Cerebellum (tissue), 4 donors: ENCODE measurements at places on chromosomes 2 and 18. TPM values are rescaled to one million over a fixed set of nuclear protein-coding genes. Genes with fewer than 3 reads are reported as not detected.

DNA sequence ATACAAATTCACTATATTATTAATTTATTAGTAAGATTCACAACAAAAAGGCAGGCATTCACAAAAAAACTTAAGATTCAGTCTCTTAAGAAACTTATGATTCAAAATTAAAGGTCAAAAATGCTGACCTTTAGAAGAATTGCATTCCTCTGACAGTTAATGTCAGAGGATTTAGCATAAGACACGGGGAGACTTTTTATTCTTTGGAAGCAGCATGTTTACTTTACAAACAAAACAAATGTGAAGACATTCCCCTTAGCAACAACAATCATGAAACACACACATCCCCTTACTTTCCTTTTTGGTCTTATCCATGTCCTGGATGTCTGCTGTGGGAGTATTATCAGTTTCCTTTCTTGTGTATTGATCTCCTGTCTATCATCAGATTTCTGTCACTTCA is 117.1 kb downstream of the RAD51AP2 start:
- DNase-seq, result no peak

DNA sequence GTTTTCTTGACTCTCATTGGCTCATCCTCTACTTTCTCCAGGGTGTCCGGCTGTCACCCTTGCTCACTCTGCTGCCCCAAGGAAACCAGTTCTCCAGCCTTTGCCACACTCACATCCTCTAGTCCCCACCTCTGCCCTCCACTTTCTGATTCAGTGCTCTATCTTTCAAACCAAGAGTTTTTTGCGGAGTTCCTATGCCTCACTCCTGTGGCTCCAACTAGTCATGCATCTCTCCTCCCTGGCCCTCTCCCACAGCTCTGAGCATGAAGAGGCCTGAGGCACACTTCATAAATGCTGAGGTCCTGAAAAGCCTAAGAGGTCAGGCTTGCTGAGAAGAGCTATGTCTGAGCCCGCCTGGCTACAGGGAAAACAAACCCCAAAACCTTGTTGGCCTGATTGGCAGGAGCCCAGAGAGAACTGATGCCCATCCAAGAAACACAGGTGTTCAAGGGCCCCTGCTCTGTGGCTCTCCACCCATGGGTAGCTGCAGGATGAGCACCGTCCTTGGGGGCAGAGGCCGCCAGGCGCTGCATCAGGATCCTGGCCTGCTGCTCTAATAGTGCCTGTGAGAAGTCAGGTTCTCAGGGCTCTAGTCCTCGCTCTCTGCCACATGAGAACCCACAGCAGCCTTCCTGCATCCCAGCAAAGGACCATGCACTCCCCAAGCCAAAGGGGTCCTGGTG is 42.1 kb downstream of the HS1BP3 start:
- DNase-seq, result no peak

GRCh38 chr2:224041554-224041953 is 2.5 kb upstream of the SERPINE2 start:
- no peak for DNase-seq

GRCh38 chr2:231718799-231719198 is 10.5 kb downstream of the PTMA start:
- DNase-seq, result no peak

GRCh38 chr2:41764131-41764530 is 283.7 kb upstream of the PKDCC start:
- DNase-seq, result no peak

DNA sequence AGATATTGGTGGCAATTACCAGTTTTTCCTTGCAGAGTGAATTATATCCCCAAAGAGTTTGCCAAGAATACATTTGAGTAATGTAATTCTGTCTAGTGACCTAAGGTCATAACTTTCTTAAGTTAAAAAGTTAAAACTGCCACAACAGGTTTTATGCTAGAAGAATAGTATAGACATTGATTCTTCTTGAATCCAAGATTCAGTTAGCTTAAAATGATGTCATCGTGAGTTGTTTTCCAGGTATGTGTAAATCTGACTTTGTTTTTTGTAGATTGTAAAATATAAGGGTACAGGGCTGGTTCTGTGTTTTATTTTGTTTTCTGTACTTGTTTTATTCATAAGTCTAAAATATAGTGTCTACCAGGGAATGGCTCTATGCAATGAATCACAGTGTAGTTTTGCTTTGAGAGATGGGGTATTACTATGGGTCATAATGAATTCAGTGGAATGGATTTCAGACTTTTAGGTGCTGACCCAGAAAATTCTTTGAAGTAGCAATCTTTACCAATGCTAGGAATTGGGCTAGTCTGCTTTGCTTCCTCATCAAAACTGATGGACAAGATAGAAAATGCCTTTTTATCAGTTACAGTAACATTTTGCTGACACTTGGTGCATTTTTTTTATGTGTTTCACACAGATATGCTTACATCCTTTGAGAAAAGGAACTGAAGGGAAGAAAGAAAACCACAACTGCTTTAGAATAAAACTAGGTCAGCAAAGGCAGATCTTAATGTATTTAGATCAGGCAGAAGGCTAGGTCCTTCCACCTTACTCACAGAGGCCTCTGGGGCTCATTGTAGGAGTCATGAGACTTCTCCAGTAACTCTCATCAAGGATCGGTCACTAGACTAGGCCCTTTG is 20.8 kb upstream of the MGAT5 start:
- DNase-seq, result no peak

- peak; percentile 17 for DNase-seq
Observed at GRCh38 chr2:169528271-169528701, 18.8 kb downstream of the KLHL41 start.

- DNase-seq, result no peak
Observed at GRCh38 chr18:58902961-58903360, 38.3 kb downstream of the ZNF532 start.

GRCh38 chr18:63956755-63957154 is 7.7 kb downstream of the HMSD start:
- DNase-seq, result no peak

- DNase-seq, result no peak
Observed at GRCh38 chr2:219251656-219252055, 1.4 kb upstream of the TUBA4B start.

- peak; percentile 18 for DNase-seq
Observed at GRCh38 chr2:54336136-54336976, 80.3 kb upstream of the TSPYL6 start.

DNA sequence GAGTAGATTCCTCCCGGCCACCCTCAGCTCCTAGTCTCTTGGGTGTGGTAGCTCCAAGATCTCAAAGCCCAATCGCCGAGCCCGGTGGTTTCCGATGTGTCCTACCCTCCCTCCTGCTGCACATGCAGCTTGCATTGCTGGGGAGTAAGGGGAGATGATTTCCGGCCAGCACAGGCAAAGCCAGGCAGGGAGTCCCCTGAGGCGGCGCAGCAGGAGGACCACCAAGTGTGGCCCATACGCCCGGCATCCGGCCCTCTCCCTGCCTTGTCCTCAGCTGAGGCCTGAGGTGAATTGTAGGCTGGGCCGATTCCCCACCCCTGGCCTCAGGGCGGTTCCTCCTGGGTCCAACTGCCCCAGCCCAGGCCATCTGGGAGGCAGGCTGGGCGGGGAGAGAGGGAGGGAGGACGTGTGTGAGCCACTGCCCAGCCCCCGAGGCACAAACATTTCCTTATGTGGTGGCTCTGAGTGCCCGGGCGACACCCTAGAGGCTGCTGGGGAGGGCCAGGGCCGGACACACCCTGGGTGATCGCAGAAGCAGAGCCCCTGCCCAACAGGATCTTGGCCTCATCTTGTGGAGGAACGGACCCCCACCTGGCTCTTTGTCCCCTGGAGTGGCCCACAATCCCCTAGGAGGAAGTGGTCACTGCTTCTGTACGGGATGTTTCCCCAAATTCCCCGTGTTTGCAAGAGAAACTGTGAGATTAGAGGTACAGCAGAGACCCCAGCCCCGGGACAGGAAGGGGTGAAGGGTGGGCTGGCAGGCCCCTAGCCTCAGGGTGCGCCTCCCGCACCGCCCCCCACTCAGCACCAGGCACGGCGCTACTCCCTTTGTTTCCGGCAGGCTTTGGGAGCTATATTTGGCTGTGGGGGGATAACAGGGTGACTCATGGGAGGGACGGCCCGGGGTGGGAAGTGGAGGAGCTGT is 41.9 kb upstream of the PTMA start:
- DNase-seq, result peak; percentile 43

GRCh38 chr2:15615301-15615920 is 23.7 kb downstream of the DDX1 start:
- peak; percentile 79 for DNase-seq

DNA sequence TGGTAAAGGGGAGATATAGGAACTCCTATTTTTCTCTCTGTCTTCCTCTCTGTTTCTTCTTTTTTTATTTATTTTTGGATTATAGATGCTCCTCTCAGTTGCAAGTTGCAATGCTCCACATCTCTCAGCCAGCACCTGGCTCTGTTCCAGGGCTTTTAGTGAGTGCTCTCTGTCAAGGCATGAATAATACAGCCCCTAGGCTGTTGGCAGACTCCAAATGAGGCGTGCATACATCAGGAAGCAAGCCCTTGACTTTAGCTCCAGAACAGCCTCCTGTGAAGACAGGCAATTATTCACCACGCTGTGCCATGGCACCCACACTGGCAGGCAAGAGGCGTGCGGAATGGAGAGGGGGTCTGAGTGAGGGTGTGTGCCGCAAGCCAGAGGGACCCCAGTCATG is 228.1 kb upstream of the PXDN start:
- DNase-seq, result peak; percentile 56

GRCh38 chr2:54768772-54769428 is 45.4 kb downstream of the EML6 start:
- DNase-seq, result no peak

- DNase-seq, result no peak
Observed at GRCh38 chr2:176117162-176117822, 714 bp downstream of the HOXD10 start.

DNA sequence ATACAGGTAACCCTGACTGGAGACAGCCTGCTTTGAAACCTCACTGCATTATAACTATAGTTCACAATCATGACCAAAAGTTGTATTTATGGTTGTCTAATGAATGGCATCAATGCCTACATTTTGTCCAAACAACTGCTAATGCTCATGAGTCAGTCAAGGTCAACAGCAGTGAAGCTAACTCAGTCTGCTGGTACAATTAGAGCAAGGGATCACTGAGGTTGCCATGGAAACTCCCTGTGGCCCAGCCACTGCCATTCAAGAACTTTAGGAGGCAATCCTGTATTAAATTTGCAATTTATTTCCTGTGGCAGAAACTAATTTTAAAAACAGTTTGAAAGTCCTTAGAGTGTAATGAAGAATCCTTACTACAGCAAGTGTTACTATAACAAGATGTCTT is 185.1 kb upstream of the SMAD7 start:
- no peak for DNase-seq

DNA sequence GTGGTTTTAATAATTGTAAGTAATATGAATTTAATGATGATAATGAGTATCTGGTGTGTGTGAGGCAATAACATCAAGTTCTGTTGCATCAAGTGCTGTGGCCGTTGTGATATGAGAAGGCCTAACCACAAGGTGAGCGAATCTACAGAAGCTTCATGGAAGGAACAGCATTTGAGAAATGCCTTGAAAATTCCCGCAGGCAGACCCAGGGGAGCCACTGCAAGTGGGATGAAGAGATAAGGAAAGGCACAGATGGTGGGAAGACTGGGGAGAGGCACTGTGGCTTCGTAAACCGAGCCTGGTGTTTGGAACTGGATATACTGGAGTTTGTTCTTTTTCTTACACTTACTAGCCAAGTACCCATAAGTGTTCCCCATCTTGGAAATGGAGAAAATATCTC is 357.5 kb downstream of the PTPRM start:
- no peak for DNase-seq

DNA sequence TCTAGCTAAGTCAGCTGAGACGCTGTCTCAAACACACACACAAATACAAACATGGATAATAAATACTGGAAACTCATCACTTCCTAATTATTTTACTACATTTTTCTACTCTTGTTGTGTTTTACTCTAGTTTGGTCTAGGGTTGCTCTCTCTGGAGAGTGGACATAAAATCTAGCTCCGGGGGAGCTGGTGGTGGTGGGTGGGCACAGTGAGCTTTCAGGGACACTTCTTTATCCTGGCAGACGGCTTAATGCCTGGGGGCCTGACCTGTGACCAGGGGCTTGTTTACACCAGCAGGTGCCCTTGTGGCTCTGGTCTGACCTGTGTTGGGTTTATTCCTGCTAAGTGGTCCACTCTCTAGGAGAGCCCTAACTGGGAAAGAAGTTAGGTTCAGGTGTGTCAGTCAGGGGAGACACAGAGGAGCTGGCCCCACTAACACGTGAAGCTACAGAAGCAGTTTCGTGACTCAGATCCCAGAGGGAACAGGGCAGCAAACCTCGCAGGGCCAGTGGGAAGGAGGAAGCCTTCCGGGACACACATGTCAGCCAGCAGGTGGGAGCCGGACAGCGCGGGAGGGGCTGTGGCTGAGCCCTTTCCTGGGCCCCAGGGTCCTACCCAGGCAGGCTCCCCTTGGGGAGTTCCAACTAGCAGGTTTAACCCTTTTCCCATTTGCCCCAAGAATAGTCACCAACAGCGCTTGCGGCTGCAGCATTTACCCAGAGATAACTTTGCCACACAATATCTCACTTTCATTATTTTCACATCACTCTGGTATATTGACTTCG is 22.5 kb upstream of the BOK start:
- DNase-seq, result no peak

GRCh38 chr18:22900558-22901238 is 32.4 kb upstream of the RBBP8 start:
- DNase-seq, result no peak

DNA sequence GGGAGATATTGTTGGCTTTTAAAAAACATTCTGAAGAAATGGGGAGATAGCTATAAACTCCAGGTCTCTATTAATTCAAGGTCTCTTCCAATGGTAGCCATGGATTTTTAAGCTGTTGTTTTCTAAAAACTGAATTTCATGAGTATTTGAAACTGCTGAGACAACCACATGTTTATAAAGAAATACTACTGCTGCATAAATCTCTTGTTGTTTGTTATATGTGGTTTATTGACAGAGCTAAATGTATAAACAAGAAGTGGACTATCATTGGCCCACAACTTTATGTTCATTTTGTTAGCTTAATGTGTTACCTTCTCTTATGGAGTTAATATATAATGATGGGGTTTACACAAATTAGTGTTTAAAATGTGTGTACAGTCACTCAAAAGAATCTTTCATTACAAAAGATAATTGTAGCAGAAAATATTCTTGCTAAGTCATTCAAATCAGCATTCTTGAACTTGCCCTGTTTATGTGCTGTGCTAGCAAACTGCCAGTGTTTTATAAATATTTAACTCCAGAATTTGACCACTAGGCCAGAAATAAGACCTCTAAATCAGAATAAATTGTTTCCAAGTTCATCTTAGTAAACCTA is 242.1 kb downstream of the TMX3 start:
- DNase-seq, result no peak

GRCh38 chr18:61847164-61847791 is 45.5 kb downstream of the RNF152 start:
- no peak for DNase-seq

The NEB gene
- total RNA-seq, result 3.9 TPM

The FIGLA gene
- not detected for total RNA-seq

The CCL20 gene
- total RNA-seq, result not detected

The PPP3R1 gene
- 49.3 TPM for total RNA-seq

The BCL2 gene
- total RNA-seq, result 33.4 TPM

The SERPINB11 gene
- not detected for total RNA-seq

The NPC1 gene
- total RNA-seq, result 34.8 TPM

The MOCOS gene
- 0.09 TPM for total RNA-seq

The CNGA3 gene
- total RNA-seq, result 3.0 TPM

The HOXD13 gene
- not detected for total RNA-seq

The MROH2A gene
- not detected for total RNA-seq

The RANBP2 gene
- total RNA-seq, result 83.1 TPM

The SPC25 gene
- total RNA-seq, result 10.2 TPM

The BMP10 gene
- not detected for total RNA-seq

The ARMC9 gene
- 27.7 TPM for total RNA-seq

The GKN2 gene
- total RNA-seq, result not detected

The SCYGR5 gene
- not detected for total RNA-seq

The SPDYA gene
- total RNA-seq, result 2.7 TPM
